ENCODE measurements at places on chromosomes 2 and 18.

- no peak for DNase-seq
Observed at GRCh38 chr2:17757321-17757720, 3.4 kb downstream of the GEN1 start.

GRCh38 chr2:173696274-173696673 lies 268.9 kb downstream of the SP3 start:
- DNase-seq, result peak; percentile 75

DNA sequence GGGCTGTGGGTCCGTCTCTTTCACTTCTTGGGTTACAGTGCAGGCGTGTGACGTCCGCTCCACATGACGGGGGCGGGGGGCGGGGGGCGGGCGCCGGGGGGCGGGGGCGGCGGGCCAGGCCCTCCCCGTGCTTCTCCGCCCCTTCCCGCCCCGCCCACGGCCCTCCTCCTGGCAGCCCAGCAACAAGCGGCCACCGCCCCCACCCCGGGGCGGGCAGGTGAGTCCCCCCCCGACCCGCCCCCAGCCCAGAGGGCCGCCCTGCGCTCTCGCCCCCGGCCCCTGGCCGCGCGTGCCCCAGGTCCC lies 3.6 kb downstream of the ZNF516 start:
- peak; percentile 90 for DNase-seq

- no peak for DNase-seq
Observed at GRCh38 chr2:191041418-191042161, 27.6 kb upstream of the STAT1 start.

- DNase-seq, result no peak
Observed at GRCh38 chr2:40230707-40231432, 221.0 kb downstream of the SLC8A1 start.

DNA sequence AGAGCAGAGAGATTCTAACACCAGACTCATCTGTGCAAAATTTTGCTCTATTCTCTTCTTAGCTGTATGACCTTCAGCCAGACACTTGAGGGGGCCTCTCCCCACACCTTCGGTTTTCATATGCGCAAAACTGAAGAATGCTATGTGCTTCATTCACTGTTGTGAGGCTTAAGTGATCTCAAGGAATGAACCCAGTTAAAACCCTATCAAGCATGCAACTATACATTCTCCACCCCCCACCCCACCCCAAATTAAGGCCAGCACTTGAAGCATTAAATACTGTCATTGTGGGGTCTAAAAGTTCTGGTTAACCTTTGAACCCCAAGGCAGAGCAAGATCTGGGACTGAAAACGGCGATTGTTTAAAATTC lies 10.0 kb downstream of the PCARE start:
- no peak for DNase-seq

GRCh38 chr2:6231166-6231565 lies 539.0 kb downstream of the SOX11 start:
- DNase-seq, result no peak

DNA sequence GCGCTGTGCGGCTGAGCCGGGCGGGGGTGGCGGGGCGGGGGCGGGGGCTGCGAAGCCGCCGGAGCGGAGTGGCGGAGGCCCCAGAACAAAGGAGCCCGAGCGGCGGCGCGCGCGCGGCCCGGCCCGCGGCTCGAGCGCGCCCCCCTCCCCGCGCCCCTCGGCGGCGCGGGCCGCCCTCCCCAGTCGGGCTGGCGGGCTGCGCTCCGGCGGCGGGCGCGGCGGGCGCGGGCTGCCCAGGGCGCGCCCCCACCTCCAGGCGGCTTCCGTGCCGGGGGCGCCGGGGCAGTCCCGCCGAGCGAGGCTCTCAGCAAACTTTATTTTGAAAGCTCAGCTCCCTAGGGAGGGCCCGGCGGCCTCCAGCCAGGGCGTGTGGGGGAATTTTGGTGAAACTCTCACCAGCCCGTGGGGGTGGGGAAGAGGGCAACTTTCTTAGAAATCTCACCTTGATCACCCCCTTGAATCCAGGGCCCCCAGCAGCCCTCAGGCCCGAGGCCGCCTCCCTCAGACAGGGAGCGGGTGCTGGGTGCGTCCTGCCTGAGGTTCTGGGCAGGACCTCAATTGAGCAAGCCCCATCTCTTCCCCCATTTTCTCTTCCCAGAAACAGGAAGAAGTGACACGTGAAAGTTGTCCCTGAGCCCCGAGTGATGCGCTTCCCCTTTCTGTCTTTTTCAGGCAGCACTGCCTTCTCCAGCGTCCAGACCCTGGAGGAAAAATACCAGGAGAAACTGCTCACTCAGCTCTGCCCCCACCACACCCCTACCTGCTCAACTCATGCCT lies 786 bp downstream of the TET3 start:
- DNase-seq, result peak; percentile 56

DNA sequence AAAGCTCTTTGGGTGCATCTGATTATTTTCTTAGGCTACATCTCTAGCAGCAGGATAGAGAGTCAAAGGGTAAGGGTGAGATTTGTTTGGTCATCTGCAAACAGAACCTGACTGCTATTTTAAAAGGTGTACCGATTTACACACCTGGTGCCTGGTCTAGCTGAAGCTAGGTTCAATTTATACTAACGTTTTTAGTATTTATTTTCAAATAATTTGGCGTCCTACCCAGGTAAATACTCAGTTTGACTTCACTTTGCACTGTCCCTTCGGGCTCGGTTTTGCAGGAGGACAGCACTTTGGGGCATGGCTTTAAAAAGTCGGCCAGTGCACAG lies 683 bp downstream of the PTRHD1 start:
- DNase-seq, result no peak

GRCh38 chr2:234363011-234363487 lies 133.8 kb downstream of the ARL4C start:
- DNase-seq, result no peak

DNA sequence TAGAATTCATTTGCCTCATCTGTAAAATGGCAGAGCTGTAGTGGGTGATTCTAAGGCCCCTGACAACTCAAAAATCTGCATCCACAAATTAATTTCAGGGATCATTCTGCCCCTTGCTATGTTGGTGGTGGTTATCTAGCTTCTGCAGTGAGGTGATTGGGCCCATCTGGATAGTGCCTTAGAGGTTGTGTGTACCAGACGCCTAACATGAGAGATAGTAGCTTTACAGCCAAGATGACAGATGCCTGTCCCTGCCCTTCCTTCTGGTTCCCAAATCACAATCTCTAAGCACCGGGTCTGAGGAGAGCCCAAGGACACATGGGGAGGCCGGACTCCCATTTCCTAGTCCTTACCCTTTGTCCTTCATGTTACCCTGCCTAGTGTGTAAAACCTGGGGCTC lies 51.1 kb upstream of the TNP1 start:
- DNase-seq, result no peak

DNA sequence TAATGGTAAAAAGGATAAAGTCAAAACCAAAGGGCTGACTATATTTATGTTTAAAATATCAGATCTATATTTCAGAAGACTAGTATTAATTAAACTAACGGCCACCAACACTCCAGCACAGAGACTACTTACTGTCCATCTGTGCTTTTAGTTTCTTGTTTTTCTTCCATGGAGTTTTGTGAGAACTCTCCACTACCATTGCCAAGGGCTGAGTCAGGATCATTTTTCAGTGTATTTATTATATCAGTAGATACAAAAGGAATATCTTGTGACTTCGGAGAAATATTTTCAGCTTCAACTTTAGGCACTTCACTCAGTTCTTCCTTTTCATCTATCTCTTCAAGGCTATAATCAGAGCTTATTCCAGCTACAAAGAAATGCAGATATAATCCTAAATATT lies 79.1 kb upstream of the GRB14 start:
- no peak for DNase-seq

Measured in right hindlimb (tissue), 1 donor.